Ovary (tissue), 10 donors: ENCODE measurements at places on chromosomes 2 and 18. TPM values are rescaled to one million over a fixed set of nuclear protein-coding genes. Genes with fewer than 3 reads are reported as not detected.

GRCh38 chr18:57333940-57334339, 18.4 kb upstream of the ST8SIA3 start:
- DNase-seq = no peak

DNA sequence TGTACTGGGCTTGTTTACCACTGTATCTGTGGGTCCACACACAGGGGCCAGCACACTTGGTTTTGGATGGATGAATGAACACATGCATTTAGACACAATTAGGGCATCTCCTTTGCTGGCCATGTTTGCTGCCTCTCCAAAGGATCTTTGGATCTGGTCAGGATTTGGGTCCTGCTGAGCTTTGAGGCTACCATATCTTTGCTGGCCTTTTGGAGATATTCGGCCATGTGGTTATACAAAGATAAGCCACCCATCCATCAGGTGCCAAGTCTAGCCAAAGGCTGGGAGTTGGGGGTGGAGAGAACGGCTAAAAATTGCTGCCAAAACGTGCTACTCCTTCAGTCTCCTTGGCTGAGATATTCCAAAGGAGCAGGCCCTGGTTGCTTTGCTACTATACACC, 18.2 kb upstream of the FZD7 start:
- no peak for DNase-seq

DNA sequence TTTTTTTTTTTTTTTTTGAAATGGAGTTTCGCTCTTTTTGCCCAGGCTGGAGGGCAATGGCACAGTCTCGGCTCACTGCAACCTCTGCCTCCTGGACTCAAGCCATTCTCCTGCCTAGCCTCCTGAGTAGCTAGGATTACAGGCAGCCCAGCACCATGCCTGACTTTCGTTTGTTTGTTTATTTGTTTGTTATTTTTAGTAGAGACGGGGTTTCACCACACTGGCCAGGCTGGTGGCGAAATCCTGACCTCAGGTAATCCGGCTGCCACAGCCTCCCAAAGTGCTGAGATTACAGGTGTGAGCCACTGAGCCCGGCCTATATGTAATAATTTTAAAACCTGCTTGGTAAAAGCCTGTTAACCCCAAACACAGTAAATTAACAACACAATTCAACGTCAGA, 435.7 kb downstream of the LRRTM4 start:
- DNase-seq = no peak

- peak; percentile 82 for DNase-seq
Measured at GRCh38 chr2:64606479-64607363, 47.0 kb downstream of the SERTAD2 start.

- no peak for DNase-seq
Measured at GRCh38 chr2:234363647-234364294, 133.1 kb downstream of the ARL4C start.

- no peak for DNase-seq
Measured at GRCh38 chr2:65834062-65834461, 401.7 kb upstream of the SPRED2 start.

DNA sequence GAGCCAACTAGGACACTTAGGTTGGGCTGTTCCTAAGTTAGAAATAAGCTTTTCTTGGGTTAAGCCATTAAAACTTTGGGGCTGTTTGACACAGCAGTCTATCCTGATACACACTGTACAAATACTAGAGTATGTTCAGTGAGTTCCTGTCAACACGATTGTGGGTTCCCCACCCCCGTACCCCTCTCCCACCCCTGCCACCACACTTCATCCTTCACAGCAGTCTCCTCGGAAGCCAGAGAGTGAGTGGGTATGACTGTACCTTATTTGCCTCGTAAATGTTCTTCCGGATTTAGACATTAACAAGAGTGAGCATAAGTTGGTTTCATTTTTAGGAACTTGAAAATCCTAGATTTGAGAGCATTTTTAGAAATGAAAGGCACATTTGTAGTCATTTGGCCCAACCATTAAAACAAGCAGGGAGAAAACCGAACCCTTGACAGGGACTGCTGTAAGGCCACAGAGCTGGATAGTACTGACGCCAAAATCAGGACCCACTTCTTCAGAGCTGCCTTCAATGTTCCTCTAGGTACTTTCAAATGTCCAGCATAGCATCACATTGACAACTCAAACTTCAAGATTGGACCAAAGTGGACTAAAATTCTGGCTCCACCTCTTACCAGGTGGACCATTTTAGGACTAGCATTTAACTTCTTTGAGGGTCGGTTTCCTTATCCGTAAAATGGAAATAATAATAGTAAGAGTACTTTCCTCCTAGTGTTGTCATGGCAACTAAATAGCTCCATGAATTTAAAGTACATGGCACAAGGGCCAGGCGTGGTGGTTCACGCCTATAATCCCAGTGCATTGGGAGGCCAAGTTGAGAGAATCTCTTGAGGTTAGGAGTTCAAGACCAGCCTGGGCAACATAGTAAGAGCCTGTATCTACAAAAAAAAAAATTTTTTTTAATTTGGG, 166.3 kb upstream of the SERTAD2 start:
- DNase-seq = no peak

DNA sequence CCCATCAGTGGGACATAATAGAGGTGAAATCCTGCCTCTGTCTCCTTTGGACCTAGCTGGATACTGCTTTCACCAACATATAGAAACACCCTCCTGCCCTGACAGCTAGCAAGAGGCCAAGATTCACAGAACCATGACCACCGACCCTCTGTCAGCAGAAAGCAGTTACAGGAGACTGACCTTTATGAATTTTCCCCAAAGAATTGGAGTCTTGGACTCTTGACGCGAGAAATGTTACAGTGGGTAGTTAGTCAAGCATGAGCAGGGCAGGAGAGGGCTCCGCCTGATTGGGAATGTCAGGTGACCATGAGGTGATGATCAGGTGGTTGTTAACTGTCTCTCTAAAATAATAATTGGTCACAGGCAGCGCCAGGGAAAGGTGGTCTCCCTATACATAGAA, 1002.3 kb downstream of the TDRD15 start:
- DNase-seq = no peak

- DNase-seq = no peak
Measured at GRCh38 chr18:23721696-23722480, 32.6 kb downstream of the LAMA3 start.

DNA sequence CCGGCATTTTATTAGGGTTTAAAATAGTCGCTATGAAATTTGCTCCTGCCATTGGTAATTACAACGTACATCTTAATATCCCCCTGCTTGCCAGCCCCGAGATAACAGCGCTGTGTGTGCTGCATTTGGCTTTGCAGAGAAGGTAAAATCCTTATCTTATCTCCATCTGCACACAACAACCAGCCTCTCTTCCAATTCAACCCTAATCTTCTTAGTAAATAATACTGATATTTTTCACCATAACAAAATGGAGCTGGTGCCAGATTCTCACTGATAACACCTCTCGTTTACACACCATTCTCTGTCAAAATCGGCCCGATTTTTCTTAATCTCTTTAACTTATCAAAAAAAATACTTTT, 61.4 kb upstream of the SIX3 start:
- no peak for DNase-seq

DNA sequence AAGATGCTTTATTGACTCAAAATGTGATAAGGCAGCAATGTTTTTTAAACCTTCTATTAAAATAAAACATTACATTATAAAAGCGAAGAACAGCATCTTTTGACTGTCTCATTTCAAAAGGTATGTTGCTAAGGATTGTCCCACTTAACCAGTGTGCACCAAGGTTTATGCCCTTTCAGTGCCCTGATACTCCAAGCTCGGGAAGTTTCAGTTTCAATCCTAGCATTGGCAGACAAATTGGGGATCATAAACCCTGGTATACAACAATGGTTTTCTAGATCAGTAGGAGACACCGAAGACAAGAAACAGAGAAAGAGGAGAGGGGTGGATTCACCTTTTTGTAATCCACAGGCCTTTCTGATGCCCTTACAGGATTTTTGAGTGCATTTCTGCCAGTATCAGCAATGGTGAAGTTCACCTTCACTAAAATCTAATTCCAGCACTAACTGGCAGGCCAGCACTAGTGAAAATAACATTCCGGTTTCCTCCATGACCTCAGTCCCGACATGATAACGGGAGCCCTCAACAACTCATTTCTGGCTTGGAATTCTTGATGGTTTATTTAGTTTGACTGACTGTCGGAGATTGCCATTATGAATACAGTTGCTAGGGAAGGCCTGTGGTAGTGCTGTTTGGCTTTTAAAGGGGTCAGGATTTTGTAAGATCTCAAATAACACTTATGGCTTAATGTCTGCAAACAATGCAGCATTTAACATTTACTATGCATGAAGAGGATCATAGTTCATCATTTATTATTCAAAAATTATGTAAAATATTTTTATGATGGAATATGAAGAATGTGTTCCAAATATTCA, 33.3 kb upstream of the FIGN start:
- DNase-seq = no peak

GRCh38 chr2:81158505-81158904, 854.0 kb upstream of the LRRTM1 start:
- no peak for DNase-seq

- DNase-seq = no peak
Measured at GRCh38 chr2:113755835-113756354, 547 bp downstream of the SLC35F5 start.

DNA sequence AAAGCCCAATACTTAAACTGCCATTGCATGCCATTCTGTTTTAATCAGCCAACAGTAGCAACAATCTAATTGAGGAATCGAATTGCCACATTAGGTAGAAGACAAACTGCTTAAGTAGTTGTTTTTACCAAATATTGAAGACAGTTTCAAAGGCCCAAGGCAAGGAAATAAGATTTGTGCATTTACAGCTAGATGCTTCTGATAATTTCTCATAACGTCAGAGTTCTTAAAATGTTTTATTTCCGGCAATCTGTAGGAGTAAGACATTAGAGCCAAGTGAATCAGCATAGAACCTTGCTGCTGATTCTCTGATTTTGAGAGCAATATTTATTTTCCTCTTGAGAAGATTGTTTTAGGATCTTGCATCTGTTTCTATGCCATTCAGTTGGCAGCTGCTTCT, 174.3 kb downstream of the RBM43 start:
- DNase-seq = no peak

- DNase-seq = peak; percentile 13
Measured at GRCh38 chr2:202171241-202171825, 67.1 kb downstream of the SUMO1 start.

- peak; percentile 79 for DNase-seq
Measured at GRCh38 chr2:177753682-177754491, 318.7 kb downstream of the PDE11A start.

DNA sequence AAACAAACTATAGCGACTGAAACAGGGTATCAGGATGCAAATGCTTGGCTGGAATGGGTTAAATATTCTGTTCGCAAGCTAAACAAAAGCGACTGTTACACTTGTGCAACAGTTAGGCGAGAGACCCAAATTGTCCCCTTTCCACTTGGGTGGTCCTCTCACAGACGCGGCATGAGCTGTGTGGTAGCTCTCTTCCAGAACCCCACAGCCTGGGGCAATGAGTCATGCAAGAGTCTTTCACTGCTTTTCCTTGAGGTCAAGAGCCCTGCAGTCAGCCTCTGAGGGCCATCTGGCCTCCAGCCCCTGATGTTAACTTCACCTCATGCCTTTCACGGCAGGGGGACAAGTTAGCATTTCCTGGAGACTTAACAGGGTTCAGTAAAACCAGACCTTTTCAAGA, 25.7 kb downstream of the SULT1C4 start:
- DNase-seq = no peak

- no peak for DNase-seq
Measured at GRCh38 chr2:183112577-183112976, 11.7 kb upstream of the NUP35 start.

- no peak for DNase-seq
Measured at GRCh38 chr2:233243348-233243747, 8.1 kb upstream of the ATG16L1 start.

DNA sequence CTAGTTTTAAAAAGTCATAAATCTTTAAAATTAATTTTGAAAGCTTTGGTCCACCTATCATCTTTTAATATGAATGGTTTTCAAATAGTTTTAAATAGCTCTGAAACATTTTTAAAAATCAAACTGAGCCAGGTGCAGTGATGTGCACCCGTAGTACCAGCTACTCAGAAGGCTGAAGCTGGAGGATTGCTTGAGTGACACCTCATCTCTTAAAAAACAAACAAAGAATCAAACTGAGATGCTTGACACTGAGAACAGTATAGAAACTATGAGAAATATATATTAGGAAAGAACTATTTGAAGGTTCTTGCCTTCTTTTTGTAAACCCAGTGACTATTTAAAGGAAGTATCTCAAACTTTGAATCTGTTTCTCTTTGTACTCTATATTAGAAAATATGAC, 67.4 kb downstream of the BARD1 start:
- no peak for DNase-seq

- no peak for DNase-seq
Measured at GRCh38 chr18:71583252-71583651, 960.9 kb downstream of the CBLN2 start.

GRCh38 chr2:226829721-226830631, 5.9 kb upstream of the RHBDD1 start:
- no peak for DNase-seq

DNA sequence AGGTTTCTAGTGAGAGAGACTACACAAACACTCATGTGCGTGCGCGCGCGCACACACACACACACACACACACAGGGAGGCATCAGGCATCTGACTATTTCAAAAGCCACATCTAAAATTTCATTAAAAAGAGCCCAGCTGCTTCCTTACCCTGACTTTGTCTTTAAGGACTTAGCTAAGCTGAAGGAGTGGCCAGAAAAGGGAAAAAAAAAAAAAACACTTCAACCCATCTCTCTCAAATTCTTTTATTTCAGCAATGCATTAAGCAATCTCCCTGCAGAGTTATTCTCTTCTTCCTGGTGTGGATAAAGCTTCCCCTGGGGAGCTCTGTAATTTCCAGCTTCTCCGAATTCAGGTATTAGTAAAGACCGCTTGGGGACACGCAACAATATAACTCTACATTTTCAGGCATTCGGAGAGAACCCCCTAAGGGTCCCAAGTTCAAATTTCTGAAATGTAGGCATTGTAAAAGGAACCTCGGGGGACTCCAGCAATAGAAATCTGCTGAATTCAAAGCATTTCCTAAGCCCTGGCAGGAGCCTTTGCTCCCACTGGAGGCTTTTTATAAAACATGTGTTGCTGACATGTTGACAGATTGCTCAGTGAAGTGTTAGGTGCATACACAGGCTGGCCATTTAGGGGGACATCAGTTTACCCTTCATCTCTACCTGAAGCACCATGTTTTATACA, 67.0 kb downstream of the ZNF521 start:
- peak; percentile 43 for DNase-seq

DNA sequence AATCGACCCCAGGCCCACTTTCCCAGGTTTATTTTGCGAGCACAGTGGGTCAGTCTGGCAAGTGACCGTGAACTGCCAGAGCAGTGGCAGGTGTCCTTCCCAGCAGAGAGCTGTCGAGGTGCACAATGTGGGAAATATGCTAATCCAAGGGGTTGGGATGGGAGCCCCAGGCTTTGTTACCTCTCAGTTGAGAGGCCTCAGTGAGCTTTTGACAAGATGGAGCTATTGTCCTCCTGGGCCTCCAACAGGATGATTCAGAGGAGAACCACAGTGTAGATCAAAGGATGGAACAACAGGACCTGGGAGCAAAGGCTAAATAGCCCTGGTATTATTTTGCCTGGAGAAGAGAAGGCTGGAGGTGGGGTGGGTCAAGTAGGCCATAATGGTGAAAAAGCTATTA, 150.8 kb downstream of the NCKAP5 start:
- no peak for DNase-seq

ANKRD53 gene
- polyA plus RNA-seq = 3.3 TPM

RGPD4 gene
- polyA plus RNA-seq = not detected

HAAO gene
- 6.2 TPM for polyA plus RNA-seq

MOGAT1 gene
- not detected for polyA plus RNA-seq

TEX44 gene
- polyA plus RNA-seq = not detected

ASPRV1 gene
- 1.1 TPM for polyA plus RNA-seq

ASB18 gene
- polyA plus RNA-seq = not detected

ELOA2 gene
- polyA plus RNA-seq = not detected

PRKAG3 gene
- not detected for polyA plus RNA-seq

SIX3 gene
- not detected for polyA plus RNA-seq

TRIM54 gene
- polyA plus RNA-seq = 0.20 TPM

ZNF396 gene
- polyA plus RNA-seq = 0.84 TPM
